ENCODE measurements at places on chromosomes 16 and 17. TPM values are rescaled to one million over a fixed set of nuclear protein-coding genes. Genes with fewer than 3 reads are reported as not detected.

The LRRC37B gene
- 58.0 TPM for total RNA-seq

- H3K36me3 ChIP-seq = no peaks in the 10 kb centered on the region
- H3K27me3 ChIP-seq = no peaks in the 10 kb centered on the region
- H3K4me1 ChIP-seq = no peaks in the 10 kb centered on the region
- no peak overlapping the region for H3K4me3 ChIP-seq
- no peak for DNase-seq
Measured at GRCh38 chr17:63345611-63346010, 100.5 kb downstream of the CYB561 start.

DNA sequence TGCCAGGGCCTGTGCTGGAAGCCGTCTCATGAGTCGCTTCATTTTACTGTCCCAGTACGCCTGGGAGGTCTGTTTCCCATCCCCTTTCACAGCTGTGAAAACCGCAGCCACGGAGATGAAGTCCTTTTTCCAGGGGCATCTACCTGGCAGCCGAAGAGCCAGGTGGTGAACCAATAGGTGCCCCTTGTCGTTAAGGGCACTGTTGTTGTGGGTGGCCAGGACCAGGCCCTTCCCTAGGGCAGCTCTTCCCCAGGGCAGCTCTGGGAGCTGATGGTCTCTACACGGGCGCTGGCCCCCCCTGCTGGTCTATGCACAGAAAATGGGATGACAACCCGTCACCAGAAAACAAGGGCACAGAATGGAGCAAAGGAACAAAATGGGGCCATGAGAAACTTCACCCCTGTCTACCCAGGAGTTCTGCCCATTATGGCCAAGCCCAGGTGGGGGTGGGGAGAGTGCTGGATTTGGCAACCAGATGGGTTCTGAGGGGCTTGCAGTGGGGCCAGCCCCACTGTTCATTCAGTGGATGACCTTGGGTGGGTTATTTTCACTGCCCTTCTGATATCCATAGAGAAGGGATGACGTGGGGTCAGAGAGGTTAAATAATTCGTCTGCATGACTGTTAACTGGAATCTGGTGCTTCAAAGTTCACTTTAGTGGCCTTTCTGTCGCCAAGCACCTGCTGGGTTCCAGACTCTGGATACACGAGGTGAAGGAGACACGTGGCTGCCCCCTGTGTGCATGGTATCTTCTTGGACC is 11.5 kb downstream of the RMI2 start:
- H3K27me3 ChIP-seq = no peaks in the 10 kb centered on the region
- no peak overlapping the region for H3K27ac ChIP-seq
- DNase-seq = peak; percentile 48
- H3K4me3 ChIP-seq = no peak overlapping the region
- H3K36me3 ChIP-seq = no peaks in the 10 kb centered on the region

GRCh38 chr16:70692873-70693671 is 7.2 kb upstream of the MTSS2 start:
- no peaks in the 10 kb centered on the region for H3K27me3 ChIP-seq
- no peak for DNase-seq
- H3K36me3 ChIP-seq = no peaks in the 10 kb centered on the region

DNA sequence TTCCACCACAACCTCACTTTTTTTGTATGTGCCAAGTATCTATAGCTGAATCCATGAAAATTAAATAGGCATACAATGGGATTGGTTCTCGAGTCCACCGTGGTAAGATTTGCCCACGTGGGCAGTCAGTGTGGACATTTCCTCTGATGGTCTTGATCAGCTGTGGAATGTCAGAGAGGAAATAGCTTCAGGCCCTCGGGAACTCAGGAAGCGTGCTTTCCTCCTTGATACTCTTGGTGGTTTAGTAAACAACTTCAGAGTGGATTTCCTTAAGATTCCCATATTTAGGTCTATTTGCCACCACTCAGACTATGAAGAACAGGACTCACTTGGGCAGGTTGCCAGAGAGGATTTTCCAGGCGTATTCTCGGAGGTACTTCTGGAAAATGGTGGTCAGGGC is 152.5 kb downstream of the VPS53 start:
- H3K27ac ChIP-seq = no peak overlapping the region
- no peak overlapping the region for H3K4me3 ChIP-seq
- no peaks in the 10 kb centered on the region for H3K27me3 ChIP-seq
- peaks cover 26% of the 10 kb centered on the region for H3K36me3 ChIP-seq
- no peak for DNase-seq

DNA sequence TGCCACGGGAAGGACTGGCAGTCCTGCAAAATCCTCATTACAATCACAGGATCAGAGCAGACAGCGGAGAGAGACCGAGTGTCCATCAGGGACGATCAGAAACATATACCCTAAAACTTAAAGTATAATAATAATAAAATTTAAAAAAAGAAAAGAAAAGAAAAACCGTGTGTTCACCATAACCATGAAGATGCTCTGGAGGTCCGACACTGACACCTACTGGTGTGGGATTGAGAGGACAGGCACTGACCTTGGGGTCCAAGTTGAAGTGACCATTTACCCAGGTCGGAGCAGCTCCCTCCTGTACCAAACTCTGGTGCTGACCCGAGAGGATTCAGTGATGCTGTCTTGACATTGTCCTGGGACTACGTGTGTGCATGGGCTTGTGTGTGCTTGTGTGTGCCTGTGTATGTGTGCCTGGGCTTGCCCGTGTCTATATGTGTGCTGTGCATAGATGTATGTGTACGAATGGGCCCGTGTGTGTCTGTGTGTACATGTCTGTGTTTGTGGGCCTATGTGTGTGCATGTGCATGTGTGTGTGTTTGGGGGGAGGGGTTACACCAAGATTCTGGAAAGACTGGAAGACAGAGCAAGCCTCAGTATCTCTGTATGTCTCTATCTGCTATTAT is 10.0 kb upstream of the CD300LD start:
- DNase-seq = peak; percentile 20
- no peak overlapping the region for H3K4me3 ChIP-seq
- no peaks in the 10 kb centered on the region for H3K4me1 ChIP-seq
- no peaks in the 10 kb centered on the region for H3K27me3 ChIP-seq
- H3K27ac ChIP-seq = no peak overlapping the region
- no peaks in the 10 kb centered on the region for H3K36me3 ChIP-seq

The ITGAX gene
- 6.3 TPM for total RNA-seq

GRCh38 chr17:78325076-78325687 is 34.7 kb downstream of the SOCS3 start:
- peaks cover 27% of the 10 kb centered on the region for H3K4me1 ChIP-seq
- DNase-seq = no peak
- H3K27me3 ChIP-seq = no peaks in the 10 kb centered on the region
- no peaks in the 10 kb centered on the region for H3K36me3 ChIP-seq

DNA sequence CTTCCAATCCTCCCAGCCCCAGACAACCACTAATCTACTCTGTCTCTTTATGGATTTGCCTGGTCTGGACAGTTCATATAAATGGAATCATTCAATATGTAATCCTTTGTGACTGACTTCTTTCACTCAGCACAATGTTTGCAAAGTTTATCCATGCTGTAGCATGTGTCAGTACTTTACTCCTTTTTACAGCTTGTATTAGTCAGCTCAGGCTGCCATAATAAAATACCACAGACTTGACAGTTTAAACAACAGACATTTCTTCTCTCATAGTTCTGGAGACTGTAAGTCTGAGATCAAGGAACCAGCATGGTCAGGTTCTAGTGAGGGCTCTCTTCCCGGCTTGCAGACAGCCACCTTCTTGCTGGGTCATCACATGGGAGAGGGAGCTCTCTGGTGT is 41.3 kb downstream of the GPRC5B start:
- no peak overlapping the region for H3K27ac ChIP-seq
- H3K27me3 ChIP-seq = no peaks in the 10 kb centered on the region
- H3K36me3 ChIP-seq = no peaks in the 10 kb centered on the region
- no peak for DNase-seq
- H3K4me1 ChIP-seq = no peaks in the 10 kb centered on the region

The OTOP3 gene
- not detected for total RNA-seq

DNA sequence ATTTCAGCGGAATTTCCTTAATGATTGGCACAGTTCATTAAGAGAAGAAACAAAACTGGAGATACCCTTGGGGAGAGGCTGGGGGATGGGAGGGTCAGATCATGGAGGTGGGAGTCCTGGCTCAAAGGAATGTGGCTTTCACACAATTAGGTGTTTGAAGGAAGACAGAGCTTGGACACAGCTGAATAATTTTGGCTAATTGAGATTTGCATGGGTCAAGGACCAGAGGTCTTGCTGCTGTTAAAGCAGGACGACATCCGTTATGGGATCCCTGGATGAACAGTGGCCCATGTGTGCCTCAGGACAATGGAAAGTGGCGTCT is 160.3 kb downstream of the HS3ST3B1 start:
- H3K4me3 ChIP-seq = no peak overlapping the region
- H3K36me3 ChIP-seq = no peaks in the 10 kb centered on the region
- no peak overlapping the region for H3K27ac ChIP-seq
- no peaks in the 10 kb centered on the region for H3K4me1 ChIP-seq
- DNase-seq = no peak

DNA sequence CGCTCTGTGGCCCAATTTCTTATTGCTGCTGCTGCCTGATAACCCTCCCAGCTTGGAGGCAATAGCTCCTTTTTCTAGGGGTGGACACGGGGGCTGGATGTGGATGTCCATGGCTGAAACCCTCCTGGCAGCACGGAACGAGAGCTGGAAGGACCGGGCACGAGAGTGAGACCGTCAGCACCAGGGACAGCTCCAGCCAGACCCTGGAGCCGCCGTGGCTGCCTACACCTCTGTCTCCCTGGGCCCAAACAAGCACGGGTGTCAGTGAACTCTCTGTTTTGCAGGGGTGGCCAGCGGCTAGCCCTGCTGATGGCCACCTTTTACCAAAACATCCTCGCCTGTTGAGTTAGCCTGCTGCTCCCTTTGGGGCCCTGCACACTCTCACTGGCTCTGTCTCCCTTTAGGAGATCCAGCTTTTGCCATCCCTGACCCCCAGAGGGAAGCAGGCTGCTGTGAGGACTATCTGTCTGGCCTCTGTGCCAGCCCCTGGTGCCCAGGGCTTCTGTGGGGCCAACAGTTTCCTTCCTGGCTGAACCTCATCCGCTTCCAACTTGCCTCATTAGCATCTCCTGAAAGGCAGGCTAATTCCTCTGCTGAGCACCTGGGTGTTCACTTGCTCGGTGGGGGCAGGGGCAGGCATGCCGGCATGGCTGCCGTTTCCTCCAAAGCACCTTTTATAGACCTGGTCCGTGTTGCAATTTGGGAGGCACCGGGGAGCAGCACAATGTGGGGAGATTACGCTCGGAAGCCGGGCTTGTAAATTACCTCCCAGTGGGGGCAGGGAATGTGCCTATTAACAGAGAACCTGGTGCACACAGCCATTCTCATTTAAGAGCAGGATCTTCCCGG is 118.1 kb downstream of the ENGASE start:
- H3K4me3 ChIP-seq = no peak overlapping the region
- no peak overlapping the region for H3K27ac ChIP-seq
- H3K36me3 ChIP-seq = no peaks in the 10 kb centered on the region
- H3K27me3 ChIP-seq = no peaks in the 10 kb centered on the region

- H3K27me3 ChIP-seq = no peaks in the 10 kb centered on the region
- H3K27ac ChIP-seq = no peak overlapping the region
- no peaks in the 10 kb centered on the region for H3K4me1 ChIP-seq
- DNase-seq = no peak
- H3K36me3 ChIP-seq = no peaks in the 10 kb centered on the region
- no peak overlapping the region for H3K4me3 ChIP-seq
Measured at GRCh38 chr17:82793974-82794630, 42.2 kb downstream of the TBCD start.

- H3K36me3 ChIP-seq = no peaks in the 10 kb centered on the region
- H3K4me3 ChIP-seq = no peak overlapping the region
- no peaks in the 10 kb centered on the region for H3K4me1 ChIP-seq
Measured at GRCh38 chr16:86354641-86355513, 155.4 kb upstream of the FOXF1 start.

The VMO1 gene
- total RNA-seq = not detected

The SPNS2 gene
- total RNA-seq = 0.11 TPM

All from CD4-positive, alpha-beta memory T cell (primary cell).